ENCODE measurements at places on chromosomes 3 and 15.

DNA sequence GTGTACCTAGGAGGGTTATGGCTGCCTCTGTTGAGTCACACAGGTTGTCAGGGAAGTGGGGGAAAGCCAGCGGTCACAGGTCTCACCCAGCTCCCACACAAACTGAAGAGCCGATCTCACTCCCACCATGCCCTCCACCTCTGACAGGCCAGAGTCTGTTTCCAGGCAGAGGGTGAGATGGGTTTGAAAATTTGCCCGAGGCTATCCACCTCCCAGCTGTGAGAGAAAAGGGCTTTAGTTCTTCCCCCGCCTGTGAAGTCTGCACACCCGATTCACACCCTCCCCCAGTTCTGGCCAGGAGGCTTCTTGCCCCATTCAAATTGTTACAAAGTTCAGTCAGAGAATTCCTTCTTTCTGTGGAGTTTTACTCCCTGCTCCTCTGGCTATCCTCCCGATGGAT, 446.9 kb downstream of the EDEM1 start:
- H3K36me3 ChIP-seq = no peaks in the 10 kb centered on the region
- no peak overlapping the region for H3K4me3 ChIP-seq
- no peaks in the 10 kb centered on the region for H3K4me1 ChIP-seq

GRCh38 chr3:117520582-117520981, 811.0 kb downstream of the TUSC7 start:
- no peak for DNase-seq
- no peaks in the 10 kb centered on the region for H3K27me3 ChIP-seq
- no peak overlapping the region for H3K27ac ChIP-seq
- H3K36me3 ChIP-seq = no peaks in the 10 kb centered on the region

DNA sequence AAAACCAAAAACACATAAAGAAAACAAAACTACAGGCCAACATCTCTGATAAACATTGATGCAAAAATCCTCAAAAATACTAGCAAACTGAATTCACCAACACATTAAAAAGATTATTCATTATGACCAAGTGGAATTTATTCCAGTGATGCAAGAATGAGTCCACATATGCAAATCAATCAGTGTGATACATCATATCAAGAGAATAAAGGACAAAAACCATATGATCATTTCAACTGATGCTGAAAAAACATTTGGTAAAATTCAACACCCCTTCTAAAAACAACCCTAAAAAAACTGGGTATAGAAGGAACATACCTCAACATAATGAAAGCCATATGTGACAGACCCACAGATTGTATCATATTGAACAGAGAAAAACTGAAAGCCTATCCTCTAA, 265.6 kb upstream of the DCBLD2 start:
- no peaks in the 10 kb centered on the region for H3K4me1 ChIP-seq
- no peaks in the 10 kb centered on the region for H3K36me3 ChIP-seq
- no peaks in the 10 kb centered on the region for H3K27me3 ChIP-seq
- no peak overlapping the region for H3K4me3 ChIP-seq

- no peaks in the 10 kb centered on the region for H3K36me3 ChIP-seq
- no peak overlapping the region for H3K4me3 ChIP-seq
- no peak for DNase-seq
- no peaks in the 10 kb centered on the region for H3K27me3 ChIP-seq
These were observed 66.0 kb downstream of the GPR156 start for GRCh38 chr3:120218981-120219380.

DNA sequence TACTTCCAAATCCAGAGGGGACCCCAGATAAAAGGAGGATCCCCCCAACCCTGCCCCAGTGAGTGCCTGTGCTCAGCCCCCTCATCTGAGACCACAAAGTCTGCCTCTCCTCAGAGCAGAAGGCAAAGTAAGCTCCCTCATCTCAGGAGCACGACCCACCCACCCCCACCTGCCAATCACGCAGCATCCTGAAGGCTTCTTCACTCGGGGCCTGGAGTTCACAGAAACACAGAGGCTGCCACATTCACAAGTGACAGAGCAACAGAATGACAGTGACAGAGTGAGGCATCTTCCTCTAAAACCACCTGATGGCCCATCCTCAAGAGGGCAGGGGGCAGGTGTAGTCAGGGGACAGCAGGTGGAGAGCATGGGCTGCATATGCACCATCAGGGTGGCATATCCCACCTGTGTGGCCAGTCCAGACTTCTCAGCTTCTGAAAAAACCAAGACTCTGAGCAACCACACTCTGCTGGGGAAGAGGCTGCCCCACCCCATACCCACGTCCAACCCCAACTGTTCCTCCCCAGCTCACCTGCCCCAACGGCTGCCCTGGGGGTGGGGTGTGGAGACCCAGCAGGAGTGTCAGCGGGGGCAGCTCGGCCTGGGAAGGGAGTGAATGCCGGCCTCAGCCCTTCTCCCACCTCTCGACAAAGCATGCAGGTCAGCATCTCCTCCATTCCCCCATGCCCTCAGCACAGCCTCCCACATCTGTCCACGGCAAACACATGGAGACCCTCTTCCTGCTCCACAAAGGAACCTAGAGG, 19.3 kb downstream of the ADCY5 start:
- peaks cover 15% of the 10 kb centered on the region for H3K27me3 ChIP-seq
- no peak for DNase-seq
- no peak overlapping the region for H3K4me3 ChIP-seq
- no peaks in the 10 kb centered on the region for H3K4me1 ChIP-seq
- H3K36me3 ChIP-seq = no peaks in the 10 kb centered on the region

- no peaks in the 10 kb centered on the region for H3K36me3 ChIP-seq
- no peak overlapping the region for H3K27ac ChIP-seq
- no peaks in the 10 kb centered on the region for H3K27me3 ChIP-seq
- no peak overlapping the region for H3K4me3 ChIP-seq
- H3K4me1 ChIP-seq = no peaks in the 10 kb centered on the region
These were observed 262.9 kb downstream of the CNTN6 start for GRCh38 chr3:1355691-1356090.

DNA sequence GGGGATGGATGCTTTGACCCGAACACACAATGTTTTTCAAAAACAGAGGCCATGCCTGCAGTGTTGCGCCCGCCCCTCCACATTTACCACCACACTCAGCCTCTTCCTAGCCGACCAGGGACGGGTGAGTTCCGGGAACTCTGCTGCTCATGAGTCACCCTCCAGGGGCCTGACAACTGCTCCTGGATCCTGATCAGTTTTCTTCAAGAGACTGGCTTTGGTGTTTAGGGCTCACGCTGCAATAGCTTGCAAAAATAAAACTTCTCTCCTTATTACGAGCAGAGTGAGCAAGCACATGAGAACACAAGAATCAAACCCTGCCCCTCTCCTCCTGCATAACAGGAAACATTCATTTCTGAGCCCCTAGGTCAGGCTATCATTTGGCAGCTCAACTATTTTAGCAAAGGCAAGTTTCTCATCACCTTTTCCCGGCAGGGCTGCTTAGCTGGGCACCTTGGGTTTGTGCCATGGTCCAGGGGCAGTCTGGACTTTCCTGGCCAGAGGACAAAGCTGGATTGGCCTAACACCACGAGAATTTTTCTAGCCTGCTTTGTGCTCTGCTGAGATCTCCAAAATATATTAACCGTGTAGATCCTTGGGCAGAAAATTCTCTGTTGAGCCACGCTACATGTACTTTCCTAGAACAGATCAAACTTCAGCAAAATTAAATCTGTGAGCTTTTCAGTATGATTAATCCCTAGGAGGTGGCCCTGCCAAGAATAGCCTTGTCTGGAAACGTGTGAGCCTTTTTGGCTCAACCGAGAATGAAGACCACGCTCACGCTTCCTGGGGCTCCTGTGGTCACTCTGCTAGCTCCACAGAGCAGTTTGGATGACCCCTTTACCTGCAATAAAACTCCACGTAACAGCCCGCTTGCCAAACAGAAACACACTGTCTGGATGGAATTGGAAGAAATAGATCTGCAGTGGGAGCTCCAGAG, 52.7 kb upstream of the SPATA12 start:
- H3K4me1 ChIP-seq = no peaks in the 10 kb centered on the region
- peaks cover 27% of the 10 kb centered on the region for H3K27me3 ChIP-seq
- no peak overlapping the region for H3K27ac ChIP-seq
- DNase-seq = no peak

GRCh38 chr3:76859596-76859995, 180.3 kb upstream of the ROBO2 start:
- H3K27ac ChIP-seq = no peak overlapping the region
- DNase-seq = no peak
- H3K4me3 ChIP-seq = no peak overlapping the region
- H3K36me3 ChIP-seq = no peaks in the 10 kb centered on the region
- H3K4me1 ChIP-seq = no peaks in the 10 kb centered on the region

- H3K36me3 ChIP-seq = no peaks in the 10 kb centered on the region
- H3K4me3 ChIP-seq = no peak overlapping the region
- DNase-seq = no peak
- H3K4me1 ChIP-seq = peaks cover 56% of the 10 kb centered on the region
These were observed 44.7 kb upstream of the PLCL2 start for GRCh38 chr3:16840101-16840424.

DNA sequence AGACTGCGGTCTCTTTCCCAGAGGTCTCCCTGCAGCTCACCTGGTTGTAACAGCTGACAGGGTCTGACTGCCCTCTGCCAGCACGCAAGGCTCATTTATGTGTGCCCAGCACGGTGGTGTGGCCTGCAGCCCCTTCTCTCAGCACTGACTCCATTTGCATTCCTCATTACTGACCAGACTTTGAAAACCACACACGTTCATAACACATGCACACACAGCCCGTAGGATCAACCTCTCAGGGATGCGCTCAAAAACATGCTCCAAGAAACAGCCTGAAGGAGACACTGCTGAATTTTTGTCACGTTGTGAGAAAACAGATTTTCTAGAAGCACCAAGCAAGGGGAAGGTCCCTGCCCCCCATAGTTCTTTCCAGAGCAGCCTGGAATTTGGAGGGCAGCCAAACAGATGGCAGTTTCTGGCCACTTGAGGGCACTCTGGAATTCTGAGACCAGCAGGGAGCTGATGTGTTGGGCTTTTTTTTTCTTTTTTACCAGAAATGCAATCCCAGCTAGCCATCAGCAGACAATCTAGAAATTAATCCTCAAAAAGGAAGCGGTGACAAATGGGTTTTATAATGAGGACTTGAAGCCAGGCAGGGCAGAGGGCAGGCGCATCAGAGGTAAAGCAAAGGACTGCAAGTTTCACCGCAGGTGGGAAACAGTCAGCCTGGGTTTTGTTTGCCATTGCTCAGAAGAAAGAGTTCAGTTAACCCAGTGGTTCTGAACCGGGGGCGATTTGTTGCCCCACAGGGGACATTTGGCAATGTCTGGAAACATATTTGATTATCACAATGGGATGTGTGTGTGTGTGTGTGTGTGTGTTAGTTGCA, 170.5 kb upstream of the PROK2 start:
- no peak for DNase-seq
- H3K27ac ChIP-seq = no peak overlapping the region
- peaks cover 12% of the 10 kb centered on the region for H3K4me1 ChIP-seq
- H3K36me3 ChIP-seq = no peaks in the 10 kb centered on the region
- no peak overlapping the region for H3K4me3 ChIP-seq

DNA sequence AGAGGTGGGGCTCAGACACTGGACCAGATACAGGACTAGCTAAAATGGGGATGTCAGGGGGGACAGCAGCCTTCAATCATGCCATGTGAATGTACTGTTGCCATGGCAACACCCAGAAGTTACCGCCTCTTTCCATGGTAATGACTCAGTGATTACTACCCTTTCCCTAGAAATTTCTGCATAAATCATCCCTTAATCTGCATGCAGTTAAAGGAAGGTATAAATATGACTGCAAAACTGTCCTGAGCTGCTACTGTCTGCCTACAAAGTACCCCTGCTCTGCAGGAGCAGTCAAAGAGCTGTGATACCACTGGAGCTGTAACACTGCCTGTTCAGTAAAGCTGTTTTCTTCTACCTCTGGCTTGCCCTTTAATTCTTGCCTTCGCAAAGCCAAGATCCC, 168.2 kb downstream of the PEAK1 start:
- H3K4me1 ChIP-seq = no peaks in the 10 kb centered on the region
- no peak overlapping the region for H3K27ac ChIP-seq
- H3K27me3 ChIP-seq = no peaks in the 10 kb centered on the region

- H3K27me3 ChIP-seq = peaks cover 5% of the 10 kb centered on the region
- no peak overlapping the region for H3K4me3 ChIP-seq
- H3K36me3 ChIP-seq = no peaks in the 10 kb centered on the region
- DNase-seq = no peak
- no peak overlapping the region for H3K27ac ChIP-seq
- H3K4me1 ChIP-seq = no peaks in the 10 kb centered on the region
These were observed 4.5 kb downstream of the CPN2 start for GRCh38 chr3:194346621-194347020.

DNA sequence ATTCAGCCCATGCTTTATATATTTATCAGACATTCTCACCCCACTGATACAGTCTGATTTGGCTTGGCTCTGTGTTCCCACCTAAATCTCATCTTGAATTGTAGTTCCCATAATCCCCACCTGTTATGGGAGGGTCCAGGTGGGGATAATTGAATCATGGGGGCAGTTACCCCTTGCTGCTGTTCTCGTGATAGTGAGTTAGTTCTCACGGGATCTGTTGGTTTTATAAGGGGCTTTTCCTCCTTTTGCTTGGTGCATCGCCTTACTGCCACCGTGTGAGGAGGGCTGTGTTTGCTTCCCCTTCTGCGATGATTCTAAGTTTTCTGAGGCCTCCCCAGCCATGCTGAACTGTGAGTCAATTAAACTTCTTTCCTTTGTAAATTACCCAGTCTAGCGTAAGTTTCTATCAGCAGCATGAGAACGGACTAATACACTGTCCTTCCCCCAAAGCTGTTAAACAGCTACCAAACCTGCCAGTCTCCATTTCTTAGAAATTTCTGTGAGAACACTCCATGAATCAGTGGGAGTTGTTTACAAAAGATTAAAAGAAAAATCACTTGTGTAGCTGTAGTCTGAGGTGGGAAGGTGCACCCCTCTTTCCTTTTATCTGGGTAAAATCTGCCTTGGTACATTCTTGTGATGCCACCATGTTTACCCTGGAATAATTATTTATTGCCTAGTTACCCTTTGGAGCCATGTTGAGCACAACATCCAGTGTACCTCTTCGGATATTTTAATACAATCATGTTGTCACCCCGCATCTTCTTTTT, 160.5 kb downstream of the THSD4 start:
- no peaks in the 10 kb centered on the region for H3K36me3 ChIP-seq
- H3K4me3 ChIP-seq = no peak overlapping the region
- H3K27ac ChIP-seq = no peak overlapping the region
- DNase-seq = no peak

DNA sequence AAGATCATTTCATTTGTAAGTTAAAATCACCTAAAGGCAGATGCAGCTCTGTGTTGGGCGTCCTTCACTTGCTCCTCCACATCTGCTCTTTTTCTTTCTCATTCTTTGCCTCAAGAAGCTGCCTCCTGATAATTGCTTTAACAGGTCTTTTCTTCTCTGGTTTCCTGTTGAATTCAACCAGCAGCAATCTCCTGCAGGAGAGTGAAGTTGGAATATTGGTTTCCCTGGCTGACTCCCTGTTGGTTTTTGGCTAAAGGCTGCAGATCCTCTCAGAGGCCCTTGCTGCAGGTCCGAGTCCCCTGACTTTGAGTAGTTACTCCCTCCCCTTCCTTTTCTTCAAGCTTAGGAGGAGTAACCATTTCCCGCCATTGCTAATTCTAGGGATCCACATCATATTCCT, 4.2 kb downstream of the TP63 start:
- DNase-seq = no peak
- H3K27ac ChIP-seq = no peak overlapping the region
- H3K36me3 ChIP-seq = no peaks in the 10 kb centered on the region
- peaks cover 10% of the 10 kb centered on the region for H3K4me1 ChIP-seq
- H3K4me3 ChIP-seq = no peak overlapping the region

- H3K36me3 ChIP-seq = peaks cover 46% of the 10 kb centered on the region
- peak overlapping the region; percentile 98 for H3K4me3 ChIP-seq
These were observed 736 bp downstream of the IREB2 start for GRCh38 chr15:78438619-78439285.

Data from activated B cell treated with CpG ODN at 0.5 μM for 24 hours (primary cell).